GOT3 (cell line): ENCODE measurements at places on chromosomes 12 and 14.

- no peak for DNase-seq
Measured at GRCh38 chr12:1093166-1093751, 102.2 kb downstream of the ERC1 start.

- DNase-seq = no peak
Measured at GRCh38 chr12:106000382-106001104, 138.2 kb downstream of the NUAK1 start.

DNA sequence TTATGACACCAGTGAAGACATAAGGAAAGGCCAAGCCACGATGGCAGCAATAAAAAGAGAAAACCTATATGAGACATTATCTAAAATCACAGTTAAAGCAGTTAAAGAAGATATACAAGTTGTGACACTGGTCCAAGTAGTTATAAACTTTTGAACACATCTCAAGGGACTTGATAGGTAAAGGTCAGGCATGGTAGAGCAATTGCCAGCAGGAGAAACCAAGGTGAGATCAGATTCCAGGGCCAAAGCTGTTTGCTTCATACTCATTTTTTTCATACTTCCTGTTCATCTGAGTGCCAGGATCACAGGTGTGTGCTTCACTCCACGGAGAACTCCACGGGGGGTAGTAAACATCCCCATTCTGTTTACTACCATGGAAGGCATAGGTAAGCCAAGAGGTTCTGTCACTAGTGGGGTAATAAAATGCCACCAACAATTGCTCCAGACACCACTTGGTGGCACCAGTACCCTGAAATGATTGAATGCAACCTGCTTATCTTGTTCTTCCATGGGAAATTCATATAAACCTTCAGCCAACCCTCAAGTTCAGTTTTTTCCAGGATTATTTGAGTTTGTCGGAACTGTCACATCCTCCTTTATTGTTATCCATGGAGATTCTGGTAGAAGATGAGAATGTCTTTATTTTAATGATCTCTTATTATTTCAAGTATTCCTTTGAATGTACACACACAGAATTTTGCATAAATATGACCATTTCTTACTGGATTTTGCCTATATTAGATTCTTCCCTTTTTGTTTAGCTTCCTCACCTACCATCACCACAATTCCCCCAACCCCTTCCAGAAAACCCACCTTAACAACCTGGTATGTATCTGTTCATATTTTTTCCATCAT lies 59.2 kb upstream of the TSPAN8 start:
- no peak for DNase-seq

DNA sequence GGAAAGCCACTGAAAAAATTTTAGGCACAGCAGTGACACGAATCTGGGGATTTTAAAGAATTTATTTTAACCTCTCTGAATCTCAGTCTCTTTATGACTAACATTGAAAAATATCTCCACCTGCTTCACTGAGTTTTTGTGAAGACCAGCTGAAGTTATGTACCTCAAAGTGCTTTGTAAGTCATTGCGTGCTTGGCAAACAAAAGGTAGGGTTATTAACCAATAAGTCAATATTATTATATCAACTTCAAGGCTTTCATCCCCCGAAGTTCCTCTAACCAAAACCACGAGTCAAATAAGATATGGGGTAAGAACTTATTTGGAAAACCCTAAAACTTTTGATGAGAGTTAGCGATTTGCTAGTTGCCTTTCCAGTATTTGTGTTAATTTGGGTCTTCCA lies 62.3 kb downstream of the HSPB8 start:
- DNase-seq = no peak

- DNase-seq = no peak
Measured at GRCh38 chr14:69048456-69048855, 69.4 kb upstream of the ACTN1 start.

DNA sequence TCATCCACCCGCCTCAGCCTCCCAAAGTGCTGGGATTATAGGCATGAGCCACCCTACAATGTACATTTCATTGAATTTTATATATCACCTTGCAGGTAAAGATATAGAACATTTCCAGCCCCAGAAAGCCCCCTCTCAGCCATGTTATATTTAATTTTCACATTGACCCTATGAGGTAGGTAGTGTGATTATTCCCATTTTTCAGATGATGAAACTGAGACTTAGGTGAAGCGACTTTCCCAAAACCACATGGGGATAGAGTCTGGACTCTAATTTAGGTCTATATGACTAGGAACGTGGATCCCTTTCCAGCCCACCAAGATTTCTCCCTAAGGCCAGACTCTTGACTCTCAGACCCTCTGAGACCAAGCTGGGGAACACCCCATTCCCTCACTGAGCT lies 15.7 kb upstream of the POP5 start:
- no peak for DNase-seq

DNA sequence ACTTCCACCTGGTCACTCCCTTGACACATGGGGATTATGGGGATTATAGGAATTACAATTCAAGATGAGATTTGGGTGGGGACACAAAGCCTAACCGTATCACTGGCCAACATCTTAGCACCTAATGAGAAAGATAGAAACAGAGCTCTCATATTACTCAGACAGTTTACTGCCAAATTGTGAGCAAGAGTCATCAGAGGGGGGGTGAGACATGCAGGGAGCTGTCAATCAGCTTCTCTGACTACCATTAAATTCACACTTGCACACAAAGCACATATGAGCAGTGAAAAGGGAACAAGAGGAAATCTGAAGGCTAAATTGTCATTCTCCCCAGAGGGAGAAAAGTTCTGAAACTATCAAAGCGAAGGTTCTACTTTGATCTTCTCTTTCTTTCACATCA lies 78.1 kb upstream of the GRIN2B start:
- DNase-seq = no peak

DNA sequence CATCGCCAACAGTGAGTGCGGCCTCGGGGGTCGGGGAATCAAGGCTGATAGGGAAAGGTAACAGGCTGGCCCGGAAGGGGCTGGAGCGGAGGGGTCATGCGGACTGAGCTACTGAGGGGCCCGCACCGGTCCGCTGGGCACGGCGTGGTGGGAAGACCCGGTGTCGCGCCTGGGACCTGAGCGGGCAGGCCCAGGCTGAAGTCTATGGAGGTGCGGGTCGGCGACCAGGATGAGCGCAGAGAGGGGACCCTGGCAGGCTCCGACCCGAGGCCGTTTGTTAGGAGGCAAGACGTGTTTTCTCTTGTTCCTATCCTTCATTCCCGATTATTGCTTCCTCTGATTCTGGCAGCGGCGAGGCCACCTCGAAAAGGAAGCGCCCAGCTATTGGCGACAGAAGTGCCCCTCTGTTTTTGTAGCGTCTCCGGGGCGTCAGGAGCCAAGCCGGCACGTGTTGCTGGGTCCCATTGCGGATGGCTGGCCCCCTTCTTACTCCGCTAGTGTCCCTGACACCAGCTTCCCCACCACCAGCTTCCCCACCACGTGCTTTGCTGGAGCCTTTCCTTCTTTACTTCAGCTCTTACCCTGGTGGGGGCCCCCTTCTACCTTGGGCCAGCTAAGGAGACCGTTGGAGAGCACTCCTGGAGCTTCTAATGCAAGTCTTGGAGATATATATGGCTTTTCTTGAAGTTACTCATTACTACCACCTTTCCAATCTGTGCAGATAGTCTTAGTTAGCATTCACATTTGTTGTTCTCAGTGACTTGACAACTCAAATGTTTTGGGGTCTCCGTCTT lies 653 bp downstream of the PA2G4 start:
- no peak for DNase-seq

DNA sequence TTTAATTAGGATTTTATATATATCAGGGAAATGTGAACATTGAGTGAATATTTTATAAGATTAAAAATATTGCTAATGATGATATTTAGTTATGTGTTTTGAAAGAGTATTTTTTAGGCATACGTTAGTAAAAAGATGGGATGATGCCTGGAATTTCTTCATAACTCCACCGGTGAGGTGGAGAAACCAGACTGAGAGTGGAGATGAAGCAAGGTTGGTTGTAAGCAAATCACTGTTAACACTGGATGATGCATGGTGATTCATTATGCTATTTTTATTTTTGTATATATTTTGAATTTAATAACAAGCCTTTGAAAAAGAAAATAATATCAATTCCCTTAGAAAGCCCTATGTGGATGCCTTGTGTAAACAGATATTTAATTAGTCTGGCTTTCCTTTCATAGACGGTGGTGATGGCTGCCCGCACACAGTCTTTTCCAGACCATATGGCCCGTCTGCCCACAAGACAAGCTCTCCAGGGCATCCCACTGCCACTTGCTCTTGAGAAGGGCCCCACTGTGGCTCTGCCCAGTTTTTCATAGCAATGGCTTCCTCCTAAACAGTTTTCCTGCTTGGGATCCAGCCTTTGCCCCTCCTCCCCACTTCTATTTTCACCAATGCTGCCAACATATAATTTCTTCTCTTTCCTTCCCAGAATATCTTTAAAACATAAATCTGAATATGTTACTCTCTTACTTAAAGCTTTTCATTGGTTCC lies 95.4 kb downstream of the HELB start:
- DNase-seq = no peak

DNA sequence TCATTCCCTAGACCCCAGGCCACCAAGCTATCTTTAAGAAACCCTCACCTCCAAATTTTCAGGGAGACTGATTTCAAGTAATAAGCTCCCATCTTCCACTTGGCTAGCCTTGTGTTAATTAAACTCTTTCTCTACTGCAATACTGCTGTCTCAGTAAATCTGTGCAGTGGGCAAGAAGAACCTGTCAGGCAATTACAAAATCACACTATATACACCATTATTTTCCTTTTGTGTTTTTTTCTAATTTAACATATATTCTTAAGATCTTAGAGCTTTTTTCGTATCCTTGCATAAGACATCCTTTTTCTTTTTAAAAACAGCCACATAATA lies 7.7 kb upstream of the GOLGA5 start:
- no peak for DNase-seq

- DNase-seq = peak; percentile 7
Measured at GRCh38 chr14:52131640-52132320, 62.9 kb upstream of the NID2 start.

DNA sequence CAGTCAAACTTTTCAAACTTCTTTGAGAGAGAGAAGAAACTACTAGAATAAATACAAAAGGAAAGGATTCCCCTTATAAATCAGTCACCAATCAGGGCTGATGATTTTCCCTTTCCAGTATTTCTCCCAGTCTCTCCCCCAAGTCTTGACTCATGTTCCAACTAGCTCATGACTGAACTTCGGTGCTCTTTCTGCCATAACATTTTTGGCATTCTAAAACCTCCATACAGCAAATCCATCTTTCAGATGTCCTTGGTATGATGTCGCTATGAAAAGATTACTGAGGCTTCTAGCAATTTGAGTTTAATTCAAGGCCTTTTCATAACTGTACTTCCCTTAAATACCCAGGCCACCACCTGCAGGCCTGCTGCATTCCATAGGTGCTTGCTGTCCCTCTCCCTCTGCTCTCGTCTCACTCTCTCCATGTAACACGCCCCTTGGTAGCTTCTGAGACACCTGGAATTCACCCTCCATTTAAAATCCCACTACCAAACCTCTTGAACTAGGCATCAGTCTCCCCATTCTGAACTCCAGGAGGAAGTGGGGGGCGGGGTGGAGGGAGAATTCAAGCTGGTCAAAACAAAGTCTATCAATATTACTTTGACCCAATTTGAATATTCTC lies 2.4 kb downstream of the PRKD1 start:
- no peak for DNase-seq

- no peak for DNase-seq
Measured at GRCh38 chr12:49674318-49674981, 32.8 kb downstream of the FMNL3 start.

DNA sequence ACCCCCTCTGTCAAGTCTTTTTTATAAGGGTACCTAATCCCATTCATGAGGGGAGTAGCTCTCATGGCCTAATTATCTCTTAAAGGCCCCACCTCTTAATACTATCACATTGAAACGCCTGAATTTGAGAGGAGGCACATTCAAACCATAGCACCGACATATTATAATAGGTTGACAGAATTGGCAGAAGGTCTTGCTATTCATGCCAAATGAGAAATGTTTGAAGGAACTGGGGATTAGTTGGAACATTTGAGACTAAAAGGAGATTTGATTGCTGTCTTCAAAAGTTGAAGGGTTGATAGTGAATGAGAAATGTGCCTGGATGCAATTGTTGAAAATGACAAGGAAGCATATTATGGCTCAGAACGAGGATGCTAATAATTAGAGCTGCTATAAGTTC lies 331.1 kb downstream of the ATP23 start:
- no peak for DNase-seq

DNA sequence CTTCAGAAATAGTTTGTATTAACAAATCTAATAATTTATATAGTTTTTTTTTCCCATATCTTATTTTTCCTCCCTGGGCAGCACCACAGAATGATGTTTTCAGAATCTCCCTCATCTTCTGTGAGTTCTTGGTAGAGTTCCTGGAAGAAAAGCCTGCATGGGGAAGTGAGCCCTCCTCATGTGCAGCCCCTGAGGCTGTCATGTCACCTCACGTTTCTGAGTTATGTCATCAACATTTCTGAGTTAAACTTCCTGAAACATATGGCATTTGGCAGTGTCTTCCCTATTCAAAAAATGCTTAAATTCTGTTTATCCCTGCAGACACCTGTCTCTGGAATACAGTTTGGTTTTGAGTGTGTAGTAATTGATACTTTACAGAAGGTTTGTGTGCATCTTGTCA lies 979.0 kb downstream of the TMEM121 start:
- no peak for DNase-seq

DNA sequence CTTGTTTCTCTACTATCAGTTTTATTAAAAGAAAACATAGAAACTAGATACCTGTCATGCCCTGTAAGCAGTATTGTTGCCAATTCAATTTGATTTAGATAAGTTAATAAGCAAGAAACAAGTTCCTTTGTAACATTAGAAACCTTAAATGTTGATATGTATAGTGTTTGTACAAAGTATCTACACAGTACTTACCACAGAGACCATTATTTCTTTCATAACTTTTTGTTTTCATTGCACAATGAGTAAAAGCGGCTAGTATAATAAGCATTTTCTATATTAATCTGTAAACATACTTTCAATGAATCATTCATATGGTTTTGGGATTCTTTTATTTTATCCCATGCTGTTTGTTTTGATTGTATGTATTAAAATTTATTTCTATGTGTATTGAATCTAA lies 305.1 kb downstream of the TTC6 start:
- no peak for DNase-seq

DNA sequence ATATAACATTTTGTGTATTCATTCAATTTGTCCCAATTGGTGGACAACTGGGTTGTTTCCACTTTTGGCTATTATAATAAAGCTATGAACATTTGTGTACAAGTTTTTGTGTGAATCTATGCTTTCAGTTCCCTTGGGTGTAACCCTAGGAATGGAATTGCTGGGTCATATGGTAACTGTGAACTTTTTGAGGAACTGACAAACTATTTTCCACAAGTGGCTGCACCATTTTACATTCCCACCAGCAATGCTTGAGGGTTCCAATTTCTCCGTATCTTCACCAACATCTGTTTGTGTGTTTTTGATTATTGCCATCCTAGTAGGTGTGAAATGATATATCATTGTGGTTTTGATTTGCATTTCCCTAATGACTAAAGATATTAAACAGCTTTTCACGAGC lies 13.0 kb downstream of the LPCAT3 start:
- no peak for DNase-seq

GRCh38 chr14:36238666-36239363 lies 62.3 kb upstream of the PTCSC3 start:
- DNase-seq = no peak

- no peak for DNase-seq
Measured at GRCh38 chr12:90028635-90029051, 320.0 kb upstream of the ATP2B1 start.
